Activated CD8-positive, alpha-beta memory T cell treated with anti-CD3 and anti-CD28 coated beads for 1 hour (primary cell): ENCODE measurements at places on chromosomes 7 and 10.

- DNase-seq: no peak
Measured at GRCh38 chr7:129176916-129177710, 11.3 kb upstream of the SMO start.

DNA sequence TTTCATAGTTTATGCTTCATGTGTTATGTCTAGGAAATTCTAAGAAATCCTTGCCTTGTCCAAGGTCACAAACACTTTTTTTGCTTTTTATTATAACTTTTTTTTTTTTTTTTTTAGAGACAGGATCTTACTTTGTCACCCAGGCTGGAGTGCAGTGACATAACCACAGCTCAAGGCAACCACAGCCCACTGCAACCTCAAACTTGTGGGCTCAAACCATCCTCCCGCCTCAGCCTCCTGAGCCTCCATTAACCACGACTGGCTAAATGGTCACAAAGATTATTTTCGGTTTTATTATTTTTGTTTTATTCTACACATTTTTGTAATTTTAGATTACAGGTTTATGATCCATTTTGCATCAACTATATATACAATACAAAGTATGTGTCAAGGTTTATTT lies 7.1 kb upstream of the FAM204A start:
- no peak for DNase-seq

DNA sequence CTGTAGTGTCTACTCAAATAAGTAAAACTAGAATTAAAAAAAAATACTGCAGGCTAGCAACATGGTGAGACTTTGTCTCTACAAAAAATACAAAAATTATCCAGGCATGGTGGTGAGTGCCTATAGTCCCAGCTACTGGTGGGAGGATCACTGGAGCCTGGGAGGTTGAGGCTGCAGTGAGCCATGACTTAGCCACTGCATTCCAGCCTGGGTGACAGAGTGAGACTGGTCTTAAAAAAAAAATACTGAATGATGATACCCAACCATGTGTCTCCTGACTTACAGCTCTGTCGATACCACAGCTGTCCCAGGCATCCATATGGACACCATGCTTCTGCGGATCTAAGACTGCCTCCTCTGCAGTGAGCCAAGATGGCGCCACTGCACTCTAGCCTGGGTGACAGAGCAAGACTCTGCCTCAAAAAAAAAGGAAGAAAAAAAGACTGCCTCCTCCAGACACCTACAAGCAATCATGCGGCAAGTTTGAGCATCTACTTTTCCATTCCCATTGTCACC lies 7.9 kb upstream of the FRAT1 start:
- no peak for DNase-seq

DNA sequence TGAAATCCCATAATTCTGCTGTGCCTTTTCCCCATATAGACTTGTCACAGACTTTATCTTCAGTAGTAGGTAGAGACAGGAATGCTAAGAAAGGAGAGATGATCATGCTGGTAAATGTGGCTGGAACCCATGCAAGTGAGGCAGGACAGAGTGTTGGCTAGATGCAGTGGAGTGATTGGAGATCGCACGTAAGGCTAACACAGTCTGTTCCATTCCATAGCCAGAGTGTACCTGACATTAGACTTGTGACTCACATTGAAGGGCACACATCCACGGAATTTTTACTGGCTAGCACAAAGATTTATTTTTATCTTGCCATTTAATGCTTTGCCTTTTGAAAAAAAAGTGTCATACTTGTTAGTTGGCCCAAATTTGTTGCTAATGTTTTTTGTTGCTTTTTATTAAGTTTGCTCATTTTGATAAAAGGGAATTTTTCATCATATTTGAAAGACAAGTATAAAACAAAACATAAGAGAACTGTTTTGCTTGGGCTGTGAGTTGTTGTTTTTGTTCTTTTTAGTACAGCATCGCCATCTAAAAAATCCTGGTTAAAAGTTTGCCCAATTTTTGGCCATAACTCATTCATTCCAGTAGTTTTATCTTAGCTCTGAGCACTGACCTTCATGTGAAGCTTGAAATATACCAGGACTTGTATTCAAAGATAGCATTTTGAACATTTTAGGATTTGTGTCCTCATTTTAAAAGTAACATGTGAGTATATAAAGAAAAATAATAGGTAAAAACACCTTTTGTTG lies 81.0 kb downstream of the CPED1 start:
- DNase-seq: no peak

DNA sequence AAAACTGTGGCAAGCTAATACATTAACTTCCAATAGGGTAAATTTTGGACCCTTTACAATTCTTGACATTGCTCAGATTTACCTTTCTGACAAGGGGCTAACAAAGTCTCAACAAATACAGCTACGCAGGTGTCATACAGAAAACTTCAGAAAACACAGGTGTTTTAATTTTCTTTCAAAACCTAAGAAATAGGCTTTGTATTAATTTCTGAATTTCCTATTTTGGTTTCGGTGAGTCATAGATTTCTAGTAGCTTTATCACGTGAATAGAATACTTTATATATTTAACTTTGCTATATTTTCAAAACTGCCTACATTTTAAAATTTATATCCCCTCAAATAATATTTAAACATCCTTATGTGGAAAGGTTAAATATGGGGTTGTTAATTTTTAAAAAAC lies 215.3 kb downstream of the DGKB start:
- DNase-seq: no peak

GRCh38 chr10:82420001-82420400 lies 545.0 kb downstream of the NRG3 start:
- DNase-seq: no peak

DNA sequence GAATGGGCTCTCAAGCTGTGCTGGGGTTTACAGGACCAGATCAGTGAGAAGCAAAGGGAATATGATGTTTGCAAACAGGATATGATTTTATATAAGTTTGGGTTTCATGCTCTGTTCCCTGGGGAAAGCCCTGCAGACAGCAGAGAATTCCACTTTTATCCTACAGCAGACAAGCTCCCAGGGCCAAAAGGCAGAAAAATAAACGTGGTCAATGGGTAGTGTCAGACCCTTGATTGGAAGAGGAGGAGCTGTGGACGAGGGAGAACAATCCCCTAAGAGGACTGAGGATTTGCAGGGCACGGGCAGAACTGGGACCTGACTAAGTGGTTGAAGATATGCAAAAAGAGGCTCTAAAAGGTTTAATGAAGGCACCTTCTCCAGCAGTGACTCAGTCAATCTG lies 275.3 kb downstream of the HDAC9 start:
- no peak for DNase-seq

GRCh38 chr7:45882465-45882810 lies 5.8 kb upstream of the IGFBP1 start:
- DNase-seq: no peak

DNA sequence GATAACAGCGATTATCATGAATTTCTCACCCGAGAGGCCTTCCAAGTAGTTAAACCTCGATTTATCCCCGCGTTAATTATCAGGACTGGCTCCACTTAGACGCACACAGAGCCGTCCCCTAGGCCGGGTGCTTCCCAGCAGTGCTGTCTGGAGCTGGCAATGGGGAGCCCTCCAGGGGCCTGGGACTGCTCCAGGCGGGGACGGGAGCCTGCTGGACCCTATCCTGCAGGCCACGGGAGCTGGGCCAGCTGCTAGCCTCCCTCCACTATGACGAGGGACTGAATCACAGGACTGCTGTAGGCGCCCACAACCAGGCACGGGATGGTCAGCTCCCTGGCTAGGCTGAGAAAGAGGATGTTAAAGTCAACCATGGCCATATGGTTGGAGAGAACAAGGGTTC lies 229.1 kb downstream of the ELFN1 start:
- DNase-seq: no peak

GRCh38 chr7:90972906-90973550 lies 291.2 kb upstream of the FZD1 start:
- no peak for DNase-seq

DNA sequence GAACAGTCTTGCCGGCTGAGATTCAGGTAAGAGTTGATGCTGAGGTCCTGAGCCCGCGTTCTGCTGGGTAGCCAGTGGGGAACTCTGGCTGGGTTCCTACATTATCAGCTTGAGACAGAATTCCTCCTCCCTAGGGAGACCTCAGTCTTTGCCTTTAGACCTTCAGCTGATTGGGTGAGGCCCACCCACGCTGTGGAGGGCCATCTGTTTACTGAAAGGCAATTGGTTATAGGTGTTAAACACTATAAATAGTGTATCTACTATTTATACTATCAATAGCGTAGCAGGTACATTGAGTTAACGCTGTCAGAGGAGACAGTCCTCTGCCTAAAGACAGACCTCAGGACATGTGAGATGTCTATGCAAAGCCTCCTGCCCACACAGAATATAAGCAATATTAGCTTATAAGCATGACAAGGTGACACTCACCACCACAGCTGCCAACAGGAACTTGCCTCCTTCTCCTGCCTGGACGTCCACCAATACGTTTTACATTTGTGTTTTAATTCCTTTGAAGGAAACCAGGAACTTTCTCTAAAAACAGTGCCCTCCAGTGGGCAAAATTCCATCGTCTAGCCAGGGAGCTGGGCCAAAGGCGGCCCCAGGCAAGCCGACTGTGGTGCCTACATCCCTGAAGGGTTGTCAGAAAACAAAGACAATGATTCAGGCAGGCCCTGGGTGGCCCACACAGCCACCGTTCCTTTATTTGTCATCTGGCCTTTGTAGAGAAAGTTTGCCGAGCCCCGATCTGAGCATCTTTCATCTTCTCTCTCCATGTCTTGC lies 58.8 kb downstream of the INSIG1 start:
- DNase-seq: no peak

- DNase-seq: no peak
Measured at GRCh38 chr7:80932536-80932935, 13.7 kb upstream of the SEMA3C start.

DNA sequence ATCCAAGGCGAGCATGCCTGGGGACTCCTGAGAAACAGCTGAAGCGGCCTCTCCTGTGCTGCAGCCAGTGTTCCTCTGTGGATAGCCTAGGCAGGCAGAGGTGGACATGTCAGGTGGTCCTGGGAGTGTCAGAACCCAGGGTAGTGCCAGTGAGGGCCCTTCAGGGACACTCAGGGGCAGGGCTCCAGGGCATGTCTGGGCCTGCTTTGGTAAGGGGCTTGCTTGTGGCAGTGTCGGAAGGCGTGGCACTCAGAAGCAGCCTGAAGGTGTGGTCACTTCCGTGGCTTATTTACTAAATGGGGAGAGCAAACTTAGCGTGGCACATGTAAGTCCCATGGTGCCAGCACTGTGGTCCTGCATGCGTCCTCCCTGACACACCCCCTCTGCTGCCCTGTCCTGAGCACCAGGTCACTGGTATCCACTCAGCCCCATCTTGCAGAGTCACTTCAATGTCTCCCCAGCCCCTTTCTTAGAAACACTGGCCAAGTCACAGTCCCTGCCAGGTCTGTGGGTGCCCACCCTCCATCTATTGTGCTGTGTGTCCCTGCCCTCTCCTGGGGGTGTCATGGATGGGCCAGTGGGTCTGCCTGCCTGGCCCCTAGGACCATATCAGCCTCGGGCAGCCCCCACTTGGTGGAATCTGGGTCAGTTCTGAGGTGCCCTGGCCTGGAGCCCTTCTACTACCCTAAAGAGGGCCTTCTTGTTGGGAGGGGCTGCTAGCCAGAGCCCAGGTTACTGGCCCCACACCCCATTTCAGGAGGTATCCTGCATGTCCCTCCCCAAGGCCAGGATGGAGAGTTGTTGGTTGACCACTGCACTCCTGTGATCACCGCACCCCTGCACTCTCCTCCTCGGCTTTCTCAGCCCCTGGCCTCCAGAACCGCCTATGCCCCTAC lies 6.4 kb downstream of the ZMIZ2 start:
- no peak for DNase-seq

- no peak for DNase-seq
Measured at GRCh38 chr7:50396856-50397255, 53.3 kb downstream of the FIGNL1 start.

GRCh38 chr10:124455441-124455840 lies 5.6 kb upstream of the NKX1-2 start:
- no peak for DNase-seq

DNA sequence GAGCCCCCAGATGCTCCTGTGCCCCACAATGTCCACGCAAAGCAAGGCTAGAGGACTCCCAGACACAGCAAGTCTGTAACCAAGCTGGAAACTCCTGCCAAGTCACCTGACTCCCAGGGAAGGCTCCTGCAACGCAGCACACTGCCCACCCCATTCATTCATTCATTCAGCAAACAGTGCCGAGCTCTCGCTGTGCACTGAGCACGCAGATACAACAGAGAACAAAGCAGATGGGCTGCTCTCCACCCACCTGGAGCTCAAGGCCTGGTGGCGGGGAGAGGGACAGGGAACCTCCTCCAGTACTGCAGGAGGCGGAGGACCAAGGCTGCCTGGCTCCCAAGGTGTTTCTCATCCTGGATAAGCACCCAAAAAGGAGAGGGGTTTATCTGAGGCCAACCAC lies 8.6 kb downstream of the KCNH2 start:
- no peak for DNase-seq

DNA sequence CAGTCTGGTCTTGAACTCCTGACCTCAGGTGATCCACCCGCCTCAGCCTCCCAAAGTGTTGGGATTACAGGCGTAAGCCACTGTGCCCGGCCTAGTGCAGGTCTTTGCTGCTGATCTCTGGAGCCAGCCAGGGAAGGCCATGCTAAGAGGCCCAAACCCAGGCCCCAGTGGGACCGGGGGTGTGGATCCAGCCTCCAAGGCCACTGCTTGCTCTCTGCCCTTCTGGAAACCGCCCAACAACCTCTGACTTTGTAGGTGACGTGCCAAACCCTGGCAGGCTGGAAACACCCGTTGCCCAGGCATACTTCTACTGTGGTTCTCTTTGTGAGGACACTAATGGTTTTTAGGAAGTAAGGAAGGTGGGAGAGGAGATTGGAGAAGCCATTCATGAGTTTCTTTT lies 83.5 kb upstream of the GNA12 start:
- DNase-seq: no peak

DNA sequence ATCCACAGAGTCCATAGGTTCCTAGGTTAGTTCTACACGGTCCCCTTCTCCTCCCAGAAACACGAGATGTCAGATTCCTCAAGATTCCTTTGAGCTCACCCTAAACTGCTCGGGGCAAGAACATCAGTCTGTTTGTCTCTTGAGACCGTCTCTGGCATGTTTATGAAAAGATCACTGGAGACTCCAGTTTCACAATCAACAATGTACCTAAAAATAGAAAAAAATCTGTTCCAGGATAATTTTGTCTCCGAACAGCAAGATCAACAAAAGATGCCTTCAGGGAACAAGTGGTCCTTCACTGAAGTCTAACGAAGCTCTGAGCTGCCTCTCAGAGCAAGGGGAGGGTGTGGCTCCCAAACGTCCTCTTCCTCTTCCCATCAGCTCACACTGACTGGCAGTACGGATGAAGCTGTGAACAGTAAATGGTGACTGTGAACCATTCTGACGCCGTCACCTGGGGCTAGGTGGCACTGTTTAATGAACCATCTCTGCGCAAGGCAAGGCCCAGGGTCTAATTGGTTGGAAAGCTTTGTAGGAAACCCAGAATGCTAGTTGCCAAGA lies 156.2 kb upstream of the LYZL1 start:
- DNase-seq: no peak

GRCh38 chr10:131700032-131700431 lies 200.8 kb upstream of the PPP2R2D start:
- DNase-seq: no peak

- no peak for DNase-seq
Measured at GRCh38 chr7:157486007-157486755, 149.4 kb downstream of the DNAJB6 start.
